ENCODE measurements at places on chromosomes 13 and 19.

DNA sequence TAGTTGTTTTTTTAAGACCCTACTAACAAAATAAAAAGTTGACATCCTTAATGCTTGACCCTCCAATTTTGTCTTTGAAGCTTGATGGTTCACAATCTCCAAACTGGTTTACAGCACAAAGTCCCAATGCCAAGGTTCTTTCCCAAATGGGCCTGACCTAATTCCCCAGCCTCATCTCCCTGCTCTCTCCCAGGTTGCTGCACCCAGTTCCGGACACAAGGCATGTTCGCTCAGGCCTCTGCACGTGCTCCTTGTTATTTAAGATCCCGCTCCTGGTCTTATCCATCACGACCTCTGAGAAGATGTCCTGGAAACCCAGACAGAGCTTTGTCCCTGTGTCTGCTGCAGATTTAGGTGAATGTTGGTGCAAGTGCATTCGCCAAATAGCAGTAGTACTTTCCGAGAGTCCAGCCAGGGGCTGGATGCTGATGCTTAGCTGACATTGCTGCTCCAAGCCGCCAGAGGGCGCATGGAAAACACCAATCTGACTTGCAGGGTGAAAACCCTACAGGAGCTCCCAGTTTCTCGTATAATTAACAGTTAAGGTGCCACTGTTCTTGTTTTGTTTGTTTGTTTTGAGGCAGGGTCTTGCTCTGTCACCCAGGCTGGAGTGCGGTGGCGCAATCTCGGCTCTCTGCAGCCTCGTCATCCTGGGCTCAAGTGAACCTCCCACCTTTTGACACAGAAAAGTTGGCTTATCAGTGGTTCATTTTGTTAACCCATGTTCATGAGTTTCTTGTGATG, 18.5 kb downstream of the LYPD3 start:
- DNase-seq = peak; percentile 60

GRCh38 chr19:19145684-19146608, 7.7 kb upstream of the TMEM161A start:
- DNase-seq = peak; percentile 56

- no peak for DNase-seq
Observed at GRCh38 chr13:111280681-111281585, 39.5 kb upstream of the TEX29 start.

DNA sequence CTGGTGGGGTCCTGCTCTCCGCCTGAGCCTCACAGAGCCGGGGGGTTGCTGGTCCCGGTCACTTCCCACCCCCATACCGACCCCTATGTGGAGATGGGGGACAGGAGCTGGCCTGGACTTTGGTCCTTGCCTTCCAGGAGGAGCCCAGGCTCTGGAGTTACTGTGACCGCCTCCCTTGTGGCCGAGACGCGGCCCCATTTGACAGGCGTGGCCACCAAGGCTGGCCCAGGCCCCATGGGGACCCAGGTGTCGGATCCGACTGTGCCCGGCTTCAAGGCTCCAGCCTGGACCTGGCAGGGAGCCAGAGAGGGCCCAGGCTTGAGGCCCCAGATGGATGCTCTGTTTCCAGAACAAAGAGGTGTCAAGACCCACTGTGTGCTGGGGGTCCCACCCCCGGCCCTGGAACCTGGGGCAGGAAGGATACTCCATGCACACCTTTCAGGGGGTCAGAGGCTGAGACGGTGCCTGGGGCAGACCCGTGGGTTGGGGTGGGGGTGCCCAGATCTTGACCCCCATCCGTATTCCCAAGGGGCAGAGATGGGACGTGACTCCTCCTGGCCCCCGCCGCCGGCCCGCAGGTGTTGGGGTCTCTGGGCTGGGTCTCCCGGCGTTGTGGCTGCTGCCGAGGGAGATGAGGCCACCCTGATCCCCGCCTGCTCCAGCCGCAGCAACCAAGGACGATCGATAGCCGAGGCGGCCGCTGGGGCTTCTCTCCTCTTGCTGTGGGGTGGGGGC, 47.8 kb upstream of the TCF3 start:
- DNase-seq = no peak

DNA sequence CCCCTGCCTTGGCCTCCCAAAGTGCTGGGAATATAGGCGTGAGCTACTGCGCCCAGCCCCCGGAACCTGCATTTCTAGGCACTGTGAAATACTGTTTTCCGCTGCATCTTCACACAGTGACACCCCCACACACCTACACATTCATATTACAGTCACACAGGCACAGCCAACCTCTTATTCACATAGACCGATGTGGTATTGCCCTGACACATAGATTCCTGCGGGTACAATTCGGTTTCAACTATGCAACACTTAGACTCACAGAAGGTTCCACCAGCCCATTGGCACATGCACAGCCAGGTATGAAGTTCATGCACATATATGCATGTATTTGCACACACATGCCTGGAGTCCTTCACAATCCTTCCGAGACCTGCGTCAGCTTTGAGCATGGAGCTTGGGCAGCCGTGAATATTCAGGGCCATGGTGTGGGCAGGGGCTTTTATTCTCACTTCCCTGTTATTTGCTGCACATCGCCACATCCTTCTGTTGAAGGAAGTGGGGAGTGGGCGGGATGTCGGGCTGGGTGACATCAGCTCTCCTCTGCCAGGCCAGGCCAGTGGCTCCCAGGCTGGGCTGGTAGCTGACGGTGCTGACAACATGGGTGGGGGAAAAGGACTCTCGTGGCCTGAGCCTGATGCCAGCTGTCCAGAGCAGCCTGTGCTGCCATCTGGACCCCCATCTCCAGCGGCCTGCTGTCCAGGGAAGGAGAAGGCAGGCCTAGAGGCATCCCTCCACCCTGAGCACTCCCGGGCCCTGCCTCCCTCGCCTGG, 5.4 kb upstream of the CDC37 start:
- DNase-seq = no peak

GRCh38 chr13:41136396-41137031, 3.9 kb upstream of the KBTBD6 start:
- DNase-seq = no peak

DNA sequence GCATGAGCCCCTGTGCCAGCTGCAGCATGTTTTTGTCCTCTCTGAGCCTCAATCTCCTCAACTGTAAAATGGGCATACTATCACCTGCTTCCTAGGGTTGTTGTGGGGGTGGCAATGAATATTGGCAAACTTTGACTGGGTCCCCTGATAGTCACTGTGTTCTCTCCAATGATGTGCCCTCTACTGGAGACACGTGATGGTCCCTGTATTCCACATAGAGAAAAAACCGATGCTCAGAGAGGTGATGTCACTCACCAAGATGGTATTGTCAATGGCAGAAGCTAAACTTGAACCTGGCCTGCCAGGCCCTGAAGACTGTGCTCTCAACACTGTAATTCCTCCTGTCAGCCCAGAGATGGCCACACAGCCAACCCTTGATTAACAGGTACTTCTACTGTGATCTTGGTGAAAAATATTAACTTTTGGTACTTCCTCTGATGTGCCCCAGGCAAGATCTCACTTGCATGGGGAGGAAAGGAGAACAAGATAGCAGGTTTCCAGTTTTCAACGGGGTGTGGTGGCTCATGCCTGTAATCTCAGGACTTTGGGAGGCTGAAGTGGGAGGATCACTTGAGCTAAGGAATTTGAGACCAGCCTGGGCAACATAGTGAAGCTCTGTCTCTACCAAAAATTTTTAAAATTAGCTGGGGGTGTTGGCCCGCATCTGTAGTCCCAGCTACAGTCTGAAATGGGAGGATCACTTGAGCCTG, 3.6 kb downstream of the CEACAM20 start:
- DNase-seq = no peak

GRCh38 chr13:37163641-37164265, 58.3 kb upstream of the CSNK1A1L start:
- DNase-seq = no peak

GRCh38 chr19:40601134-40601974, at the start of gene LTBP4:
Gene LTBP4 (plus strand): TSS chr19:40601369. CDS start chr19:40601388, 19 bp downstream.
- DNase-seq = no peak

GRCh38 chr13:39641645-39642044, 13.8 kb upstream of the COG6 start:
- DNase-seq = no peak

DNA sequence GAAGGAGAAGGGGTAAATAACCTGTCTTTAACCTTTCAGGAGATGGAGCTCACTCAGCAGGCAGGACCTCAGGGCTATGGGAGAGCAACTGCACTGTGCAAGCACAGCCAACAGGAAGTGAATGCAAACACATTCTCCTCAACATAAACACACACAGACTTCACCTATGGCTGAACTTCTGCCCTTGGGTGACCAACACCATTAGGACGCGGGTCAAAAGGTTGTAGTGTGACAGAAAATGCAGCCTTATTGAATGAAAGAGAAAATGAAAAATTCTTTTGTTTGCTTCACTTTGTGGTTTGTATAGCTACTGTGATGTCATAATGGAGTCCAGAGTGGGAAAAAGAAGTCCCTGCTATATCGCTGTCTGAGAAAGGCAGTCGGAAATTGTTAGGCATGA, 323.0 kb downstream of the NDFIP2 start:
- DNase-seq = no peak

- no peak for DNase-seq
Observed at GRCh38 chr13:80783926-80784565, 443.1 kb upstream of the SPRY2 start.

GRCh38 chr13:26831336-26831908, 70.8 kb upstream of the GPR12 start:
- DNase-seq = no peak

GRCh38 chr13:114124921-114125320, 7.5 kb downstream of the RASA3 start:
- DNase-seq = no peak

DNA sequence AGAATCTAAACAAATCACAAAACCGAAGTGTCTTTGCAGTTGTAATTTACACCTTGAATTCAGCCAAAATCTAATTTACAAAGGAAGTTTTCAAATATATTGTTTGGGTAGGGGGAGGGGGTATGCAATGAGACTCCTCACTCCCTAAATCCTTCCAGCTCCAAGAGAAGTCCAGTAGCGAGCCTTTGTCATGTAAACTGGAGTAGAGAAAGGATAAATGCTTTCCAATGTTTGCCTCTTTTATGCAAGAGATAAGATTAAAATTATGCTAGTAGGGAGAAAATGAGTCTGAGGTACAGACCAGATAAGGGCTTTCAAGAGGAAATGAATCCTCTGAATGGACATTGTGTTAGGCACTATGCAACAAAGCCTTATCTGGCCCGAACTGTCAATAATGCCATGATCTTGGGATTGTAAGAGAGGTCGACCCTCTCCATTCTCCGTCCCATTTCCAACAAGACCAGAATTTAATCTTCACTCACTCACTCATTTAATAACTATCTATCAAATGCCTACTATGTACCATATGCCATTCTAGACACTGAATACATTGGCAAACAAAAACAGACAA, 199.2 kb downstream of the LACC1 start:
- no peak for DNase-seq
